ENCODE measurements at places on chromosomes 5 and 9. TPM values are rescaled to one million over a fixed set of nuclear protein-coding genes. Genes with fewer than 3 reads are reported as not detected.

The EGFL7 gene
- total RNA-seq: 29.0 TPM

DNA sequence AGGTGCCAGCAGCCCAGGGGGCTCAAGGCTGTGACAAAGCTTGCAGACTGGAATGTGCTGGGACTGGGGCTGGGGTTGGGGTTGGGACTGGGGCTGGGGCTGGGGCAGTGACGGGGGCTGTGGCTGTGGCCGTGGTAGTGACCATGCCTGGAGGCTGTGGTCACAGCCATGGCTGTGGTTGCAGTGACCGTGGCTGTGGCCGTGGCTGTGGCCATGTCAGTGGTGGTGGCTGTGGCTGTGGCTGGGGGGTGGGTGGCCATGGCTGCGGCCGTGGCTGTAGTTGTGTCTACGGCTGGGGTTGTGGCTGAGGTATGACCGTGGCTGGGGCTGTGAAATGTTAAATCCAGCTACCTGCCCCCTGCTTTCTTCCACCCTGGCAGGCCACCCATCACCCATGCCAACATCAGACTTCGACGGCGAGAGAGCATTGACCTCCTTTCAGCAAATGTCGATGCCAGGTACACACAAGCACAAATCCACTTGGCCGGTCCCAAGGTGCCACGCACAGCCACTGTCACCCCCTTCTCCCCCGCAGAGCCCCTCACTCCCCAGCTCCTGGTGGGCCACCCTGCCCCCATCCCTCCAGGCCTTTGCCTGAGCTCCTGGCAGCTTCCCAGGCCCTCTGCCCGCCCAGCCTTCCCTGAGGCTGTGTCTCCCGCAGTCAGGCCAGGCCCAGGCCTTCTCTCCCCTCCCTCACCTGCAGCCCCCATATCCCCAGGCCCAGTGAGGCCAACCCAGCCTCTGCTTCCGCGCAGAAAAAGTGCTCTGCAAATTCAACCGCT lies 15.3 kb downstream of the LCN9 start:
- no peak for DNase-seq

GRCh38 chr5:107646418-107646817 lies 24.3 kb downstream of the EFNA5 start:
- no peak for DNase-seq

The PRLR gene
- total RNA-seq: 3.6 TPM

All from skin of body (tissue), 3 donors.